ENCODE measurements at places on chromosomes 4 and X.

GRCh38 chrX:86421771-86422170 lies 273.5 kb downstream of the DACH2 start:
- no peak for DNase-seq

- no peak for DNase-seq
Observed at GRCh38 chrX:119721487-119721886, 28.5 kb upstream of the SEPTIN6 start.

GRCh38 chr4:184514121-184514988 lies 40.0 kb upstream of the IRF2 start:
- no peak for DNase-seq

DNA sequence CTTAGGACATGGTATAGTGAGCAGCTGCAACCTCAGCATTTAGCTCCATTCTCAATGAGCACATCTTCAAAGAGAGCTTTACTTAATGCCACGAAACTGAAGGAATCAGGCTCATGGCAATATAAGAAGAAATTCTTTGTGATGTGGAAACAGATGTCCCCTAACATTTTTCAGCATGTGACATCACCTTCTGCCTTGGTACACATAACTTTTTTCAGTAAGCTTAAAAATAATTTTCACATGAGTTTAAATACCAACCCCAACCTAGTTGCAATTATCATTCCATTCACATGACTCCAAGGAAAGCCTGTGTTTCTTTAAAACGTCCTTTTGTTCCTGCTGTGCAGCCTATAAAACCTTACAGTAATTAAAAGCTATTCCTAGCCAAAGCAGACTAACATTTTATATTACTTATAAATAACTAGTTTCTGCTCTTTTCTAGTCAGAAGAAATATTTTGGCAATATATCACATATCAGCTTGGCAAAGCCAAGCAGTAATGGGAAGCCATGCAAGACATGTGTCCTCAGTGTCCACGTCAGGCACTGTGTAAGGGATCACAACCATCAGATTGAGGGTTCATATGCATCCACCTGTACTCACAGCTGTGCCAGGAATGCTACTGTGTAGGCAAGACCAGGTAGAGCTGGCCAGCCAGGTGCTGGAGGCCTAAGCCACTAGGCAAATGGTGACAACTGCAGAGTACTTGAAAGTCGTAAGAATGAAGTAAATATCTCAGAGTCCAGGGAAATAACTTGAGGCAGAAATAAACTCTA lies 466.6 kb downstream of the INPP4B start:
- no peak for DNase-seq

- no peak for DNase-seq
Observed at GRCh38 chrX:118519411-118520215, 24.0 kb downstream of the DOCK11 start.

DNA sequence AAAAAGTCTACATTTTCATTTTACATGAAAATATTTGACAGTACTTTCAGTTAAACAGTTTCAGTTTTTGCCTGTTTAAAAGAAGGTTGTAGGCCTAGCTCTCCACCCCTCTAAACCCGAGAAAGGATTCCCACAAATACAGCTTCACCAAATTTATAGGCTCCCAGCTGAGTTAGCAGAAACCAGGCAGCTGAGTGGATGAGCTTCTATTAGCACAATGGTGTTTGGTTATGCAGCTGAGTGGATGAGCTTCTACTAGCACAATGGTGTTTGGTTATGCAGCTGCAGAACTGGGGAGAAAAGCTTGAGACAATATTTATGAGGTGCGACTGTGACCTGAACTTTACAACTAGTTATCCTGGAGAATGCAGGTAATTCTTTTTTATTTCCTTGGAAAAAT lies 36.6 kb upstream of the PAQR3 start:
- no peak for DNase-seq

- DNase-seq: no peak
Observed at GRCh38 chr4:23361453-23361852, 528.4 kb downstream of the PPARGC1A start.

DNA sequence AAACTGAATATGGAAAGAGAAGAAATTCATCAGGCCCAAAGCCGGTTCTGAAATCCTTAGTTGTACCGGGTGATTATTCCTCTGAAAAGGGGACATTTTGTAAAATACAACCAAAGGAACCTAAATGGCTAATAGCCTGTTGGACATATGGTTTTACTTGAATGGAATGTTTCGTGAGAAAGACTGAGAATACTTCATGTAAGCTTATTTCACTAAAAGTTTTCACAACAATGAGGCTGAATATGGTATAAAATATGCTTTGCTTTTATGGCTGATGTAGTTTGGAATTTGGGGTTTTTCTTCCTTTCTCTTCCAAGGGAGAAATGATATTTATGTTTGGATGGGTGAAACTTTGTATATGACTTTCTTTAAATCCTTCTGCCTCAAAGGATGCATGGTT lies 2.7 kb downstream of the GRIA3 start:
- DNase-seq: no peak

DNA sequence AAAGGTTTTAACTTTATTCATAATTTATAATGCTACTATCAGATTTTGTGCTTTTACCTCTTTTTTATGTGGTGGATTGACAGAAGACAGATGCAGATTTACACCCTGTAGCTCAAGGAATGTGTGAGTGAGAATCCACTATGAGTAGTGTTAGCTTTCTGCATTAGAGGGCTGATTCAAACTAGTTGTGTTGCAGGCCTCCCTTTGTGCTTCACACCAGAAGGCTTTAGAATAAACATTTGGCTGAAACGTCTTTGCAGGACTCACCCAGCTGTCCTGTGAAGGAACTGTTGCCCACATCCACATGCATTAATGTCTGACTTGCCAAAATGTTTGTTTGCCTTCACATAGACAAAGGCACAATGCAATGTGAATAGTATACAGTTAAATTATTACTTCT lies 127.0 kb downstream of the PCDH7 start:
- DNase-seq: peak; percentile 28

DNA sequence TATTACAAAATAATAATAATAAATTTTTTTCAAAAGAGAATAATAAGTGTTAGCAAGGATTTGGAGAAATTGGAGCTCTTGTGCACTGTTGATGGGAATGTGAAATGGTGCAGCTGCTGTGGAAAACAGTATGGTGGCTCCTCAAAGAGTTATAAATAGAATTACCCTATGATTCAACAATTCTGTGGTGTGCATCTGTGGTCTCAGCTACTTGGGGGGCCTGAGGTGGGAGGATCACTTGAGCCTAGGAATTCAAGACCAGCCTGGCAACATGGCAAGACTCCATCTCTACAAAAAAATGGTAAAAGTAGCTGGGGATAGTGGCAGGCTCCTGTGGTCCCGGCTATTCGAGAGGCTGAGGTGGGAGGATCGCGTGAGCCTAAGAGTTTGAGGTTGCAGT lies 19.6 kb downstream of the MND1 start:
- no peak for DNase-seq

DNA sequence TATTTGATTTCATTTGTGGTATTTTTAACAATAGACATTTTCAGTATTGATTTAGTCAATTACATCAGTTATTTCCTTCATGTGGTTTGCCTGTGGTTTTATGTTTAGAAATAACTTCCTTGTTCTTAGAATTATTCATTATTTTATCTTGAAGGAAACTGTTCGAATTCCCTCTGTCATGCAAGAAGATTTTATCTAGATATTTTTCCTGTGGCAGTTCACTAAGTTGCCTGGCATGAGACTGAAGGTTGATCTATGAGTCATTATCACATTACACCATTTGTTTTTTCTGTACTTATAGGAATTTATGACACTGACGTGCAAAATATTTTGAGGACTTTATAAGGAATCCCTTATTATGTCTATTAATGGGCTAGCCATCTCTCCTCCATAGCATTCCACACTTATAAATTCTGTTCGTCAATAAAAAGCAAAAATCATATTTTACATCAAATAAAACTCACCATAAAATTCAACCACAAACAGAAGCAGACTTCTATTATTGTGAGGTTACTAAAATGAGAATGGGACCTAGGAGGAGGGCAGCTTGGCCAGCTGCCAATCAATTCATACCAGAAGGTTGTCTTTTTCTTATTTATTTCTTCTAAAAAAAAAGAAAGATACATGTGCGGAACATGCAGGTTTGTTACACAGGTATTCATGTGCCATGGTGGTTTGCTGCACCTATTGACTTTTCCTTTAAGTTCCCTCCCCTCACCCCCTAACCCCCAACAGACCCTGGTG lies 179.0 kb downstream of the KCNIP4 start:
- no peak for DNase-seq

DNA sequence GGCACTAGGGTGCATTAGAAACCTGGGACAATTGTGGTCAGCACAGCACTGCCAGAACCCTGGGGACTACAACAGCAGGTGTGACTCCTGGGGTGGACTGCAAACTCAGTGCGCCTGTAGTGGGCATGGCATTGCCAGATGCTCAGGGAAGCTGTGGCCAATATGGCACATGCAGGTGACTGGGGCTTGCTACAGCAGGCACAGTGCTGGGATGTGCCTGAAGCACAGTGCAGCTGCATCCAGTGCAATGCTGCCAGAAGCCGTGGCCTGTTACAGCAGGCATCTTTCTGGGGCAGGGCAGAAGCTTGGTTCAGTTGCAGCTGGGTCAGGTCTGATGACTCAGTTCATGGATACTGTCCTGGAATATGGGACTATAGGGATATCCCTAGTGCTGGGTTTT lies 445.8 kb downstream of the CCSER1 start:
- DNase-seq: no peak

DNA sequence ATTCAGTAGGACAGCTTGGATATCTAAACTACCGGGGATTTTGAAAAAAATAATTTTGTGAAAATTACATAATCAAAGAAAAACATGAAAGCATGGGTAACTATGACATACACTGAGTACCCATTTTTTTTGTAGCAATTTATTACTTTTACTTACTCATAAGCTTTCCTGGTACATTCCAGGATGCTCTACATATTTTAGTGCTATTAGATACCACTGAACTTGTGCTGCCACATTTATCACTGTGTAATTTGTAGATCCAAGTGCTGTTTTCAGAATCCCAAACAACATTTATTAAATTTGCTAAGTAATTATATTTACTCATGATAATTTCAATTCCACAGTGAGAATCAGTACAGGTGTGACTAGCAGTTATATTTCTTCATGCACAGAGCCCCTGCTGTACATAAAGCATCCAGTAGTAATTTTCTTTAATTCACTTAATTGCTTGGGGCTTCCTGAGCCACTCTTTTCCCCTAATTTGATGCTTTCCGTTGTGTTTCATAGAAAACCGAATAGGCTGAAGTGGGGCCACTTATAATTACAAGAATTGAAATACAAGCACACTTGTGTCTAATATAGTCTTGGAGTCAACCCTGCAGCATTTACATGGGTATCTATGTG lies 2254.4 kb downstream of the ARAP2 start:
- DNase-seq: no peak

GRCh38 chr4:153497091-153497531 lies 31.0 kb downstream of the TMEM131L start:
- DNase-seq: no peak

- no peak for DNase-seq
Observed at GRCh38 chrX:30830326-30830943, 58.6 kb downstream of the TAB3 start.

DNA sequence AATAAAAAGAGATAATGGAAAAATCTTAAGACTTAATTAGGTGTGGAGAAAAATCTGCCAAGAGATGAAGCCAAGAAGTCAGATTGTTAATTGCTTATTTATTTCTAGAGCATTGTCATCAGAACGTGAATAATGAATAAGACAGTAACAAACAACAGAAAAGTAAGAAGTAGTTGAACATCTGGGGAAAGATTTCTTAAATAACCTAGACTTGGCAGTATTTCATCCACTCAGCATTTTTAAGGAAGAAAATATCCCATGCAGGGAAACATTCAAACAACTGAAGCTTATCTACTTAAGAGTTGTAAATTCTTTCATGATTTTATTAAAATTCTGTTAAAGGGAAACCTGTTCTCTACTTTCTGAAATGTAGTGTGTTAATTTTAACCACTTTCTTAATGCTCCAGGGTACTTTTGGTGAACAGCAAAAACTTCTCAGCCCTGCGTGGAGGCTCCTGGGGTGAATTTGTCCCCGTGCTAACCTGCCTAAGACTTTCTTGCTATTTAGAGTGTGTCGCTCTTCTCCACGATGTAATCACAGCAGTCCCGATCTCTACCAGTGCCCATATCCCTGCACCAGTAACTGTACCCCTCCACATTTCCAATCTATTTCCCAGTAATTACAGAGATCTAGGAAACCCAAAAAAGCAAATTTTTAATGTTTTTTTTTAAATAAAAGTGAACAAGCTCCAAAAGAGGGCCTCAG lies 124.6 kb downstream of the CORIN start:
- no peak for DNase-seq

DNA sequence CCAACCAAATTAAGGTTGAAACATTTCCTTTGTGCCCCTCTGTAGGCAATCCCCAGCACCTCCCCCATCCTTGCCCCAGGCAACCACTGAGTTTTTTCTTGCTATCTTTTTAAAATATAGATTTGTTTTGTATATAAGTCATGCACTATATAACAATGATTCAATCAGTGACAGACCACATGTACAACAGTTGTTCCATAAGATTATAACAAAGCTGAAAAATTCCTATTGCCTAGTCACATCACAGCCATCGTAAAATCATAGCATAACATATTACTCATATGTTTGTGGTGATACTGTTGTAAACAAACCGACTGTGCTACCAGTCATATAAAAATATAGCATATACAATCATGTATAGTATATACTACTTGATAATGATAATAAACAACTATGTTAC lies 211.9 kb upstream of the NRK start:
- no peak for DNase-seq

DNA sequence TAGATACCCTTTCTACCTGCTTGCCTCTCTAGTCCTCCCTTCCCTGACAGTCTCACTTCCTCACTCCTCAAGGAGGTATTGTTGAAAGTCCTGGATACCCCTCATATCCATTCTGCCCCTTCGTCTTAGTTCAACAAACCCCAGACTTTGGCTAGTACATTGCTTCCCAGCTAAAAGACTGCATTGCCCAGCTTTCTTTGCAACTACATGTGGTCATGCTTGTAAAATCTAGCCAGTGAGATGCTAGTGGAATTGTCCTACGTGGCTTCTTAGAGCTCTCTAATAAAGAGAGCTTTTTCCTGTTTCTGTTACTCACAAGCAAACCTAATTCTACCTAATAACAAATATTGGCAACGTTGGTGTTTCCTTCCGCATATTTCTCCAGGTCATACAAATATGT lies 237.9 kb upstream of the PSAPL1 start:
- DNase-seq: no peak

- DNase-seq: no peak
Observed at GRCh38 chrX:13482746-13483541, 86.5 kb upstream of the EGFL6 start.

All from NT2/D1 (cell line).